ENCODE measurements at places on chromosomes 6 and 20.

DNA sequence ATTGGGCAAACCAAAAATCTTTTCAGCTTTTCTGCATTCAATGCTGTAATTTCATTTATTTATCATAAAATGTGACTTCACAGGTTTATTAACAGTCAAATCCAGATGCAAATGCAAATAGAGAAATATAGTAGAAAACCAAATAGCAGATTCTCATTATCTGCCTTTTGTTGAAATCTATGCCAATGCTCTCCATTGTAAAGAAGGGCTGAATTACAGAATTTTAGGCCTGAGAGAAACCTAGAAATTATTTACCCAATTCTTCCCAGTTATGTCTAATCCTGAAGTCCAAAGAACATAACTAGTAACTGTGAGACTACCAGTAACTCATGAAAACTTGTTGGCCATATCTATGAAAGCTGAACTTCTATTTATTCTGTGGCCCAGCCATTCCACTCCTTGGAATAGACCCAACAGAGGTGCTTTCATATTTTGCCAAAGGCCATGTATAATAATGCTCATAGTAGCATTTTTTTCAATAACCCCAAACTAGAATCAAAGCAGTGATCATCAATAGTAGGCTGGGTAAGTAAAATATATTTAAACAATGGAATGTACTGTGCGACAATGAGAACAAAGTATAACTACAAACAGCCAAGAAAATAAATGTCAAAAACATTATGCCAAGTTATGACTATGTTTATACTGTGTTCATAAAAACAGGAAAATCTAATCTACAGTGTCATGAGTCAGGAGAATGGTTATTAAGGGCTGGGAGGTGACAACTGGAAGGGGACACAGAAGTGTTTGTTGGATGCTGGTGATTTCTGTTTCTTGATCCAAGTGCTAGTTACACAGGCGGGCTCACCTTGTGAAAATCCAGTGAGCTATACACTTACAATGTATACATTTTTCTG, 183.8 kb downstream of the HS3ST5 start:
- no peak for DNase-seq

DNA sequence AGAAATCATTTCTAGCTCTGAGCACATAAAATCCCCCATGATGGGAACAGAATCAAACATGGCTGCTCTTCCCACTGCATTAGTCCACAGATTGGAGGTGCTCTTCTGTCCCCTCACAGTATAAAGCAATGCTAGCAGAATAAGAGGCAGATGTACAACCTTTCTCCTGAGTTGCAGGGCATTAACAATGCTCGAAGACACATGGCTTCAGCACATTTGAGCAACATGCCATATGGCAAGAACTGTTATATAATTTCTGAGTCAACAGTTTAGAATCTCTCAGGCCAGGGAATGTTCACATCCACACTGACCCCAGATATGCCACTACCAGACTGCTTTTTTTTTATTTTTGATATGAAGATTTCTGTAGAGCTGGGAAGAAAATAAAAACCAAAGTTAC, 119.6 kb downstream of the KIF13A start:
- no peak for DNase-seq

- DNase-seq = no peak
Observed at GRCh38 chr6:52990342-52990741, 4.7 kb downstream of the GSTA4 start.

- DNase-seq = no peak
Observed at GRCh38 chr6:42885702-42886101, 6.3 kb downstream of the RPL7L1 start.

GRCh38 chr6:20817806-20818320, 283.6 kb downstream of the CDKAL1 start:
- DNase-seq = no peak

DNA sequence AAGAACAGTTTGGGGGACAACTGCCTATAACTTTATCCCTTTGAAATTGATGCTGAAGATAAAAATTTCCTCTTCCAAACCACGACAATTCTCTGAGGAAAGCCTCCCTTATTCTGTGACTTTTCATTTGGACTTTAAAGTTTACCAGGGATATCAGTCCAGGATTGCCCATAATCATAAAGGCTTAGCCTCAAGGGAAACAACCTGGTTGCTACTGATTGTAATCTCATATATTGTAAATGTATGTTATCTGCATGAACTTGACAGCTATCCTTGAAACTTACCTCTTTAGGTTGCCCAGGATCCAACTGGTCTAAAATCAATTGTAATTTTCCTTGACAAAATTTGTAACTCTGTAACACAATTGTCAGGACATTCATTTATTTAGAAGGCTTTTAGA, 23.8 kb downstream of the TBC1D32 start:
- no peak for DNase-seq

GRCh38 chr6:36324715-36325114, 12.0 kb downstream of the BNIP5 start:
- DNase-seq = no peak

DNA sequence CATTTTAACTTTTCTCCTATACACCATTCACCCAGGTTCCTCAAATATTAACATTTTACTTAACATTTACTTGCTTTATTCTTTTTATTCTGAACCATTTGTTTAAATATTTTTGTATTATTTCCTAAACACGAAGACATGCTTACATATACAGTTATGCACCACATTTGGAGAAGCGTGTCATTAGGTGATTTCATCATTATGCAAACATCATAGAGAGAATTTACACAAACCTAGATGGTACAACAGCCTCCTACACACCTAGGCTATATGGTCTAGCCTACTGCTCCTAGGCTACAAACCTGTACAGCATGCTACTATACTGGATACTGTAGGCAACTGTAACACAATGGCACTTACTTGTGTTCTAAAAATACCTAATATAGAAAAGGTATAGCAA, 6.6 kb downstream of the TDP2 start:
- DNase-seq = no peak

- no peak for DNase-seq
Observed at GRCh38 chr6:4916954-4917561, 86.8 kb downstream of the RPP40 start.

- no peak for DNase-seq
Observed at GRCh38 chr6:52667572-52667971, 3.3 kb upstream of the TMEM14A start.

GRCh38 chr6:53612651-53613050, 52.9 kb downstream of the KLHL31 start:
- DNase-seq = no peak

GRCh38 chr6:392441-393390, 1.2 kb downstream of the IRF4 start:
- no peak for DNase-seq

- no peak for DNase-seq
Observed at GRCh38 chr6:132731086-132731485, 17.2 kb upstream of the VNN1 start.

- no peak for DNase-seq
Observed at GRCh38 chr6:140768133-140768532, 1364.6 kb upstream of the GJE1 start.

Data from head of caudate nucleus (tissue), 42 donors.